ENCODE measurements at places on chromosomes 2 and 18. TPM values are rescaled to one million over a fixed set of nuclear protein-coding genes. Genes with fewer than 3 reads are reported as not detected.

The CKAP2L gene
- total RNA-seq, result 63.3 TPM

- DNase-seq, result no peak
Measured at GRCh38 chr2:200756618-200757321, 54.9 kb upstream of the BZW1 start.

GRCh38 chr18:10516078-10516477 is 9.7 kb upstream of the NAPG start:
- no peak for DNase-seq

The SPATA3 gene
- total RNA-seq, result not detected

The NEU2 gene
- not detected for total RNA-seq

DNA sequence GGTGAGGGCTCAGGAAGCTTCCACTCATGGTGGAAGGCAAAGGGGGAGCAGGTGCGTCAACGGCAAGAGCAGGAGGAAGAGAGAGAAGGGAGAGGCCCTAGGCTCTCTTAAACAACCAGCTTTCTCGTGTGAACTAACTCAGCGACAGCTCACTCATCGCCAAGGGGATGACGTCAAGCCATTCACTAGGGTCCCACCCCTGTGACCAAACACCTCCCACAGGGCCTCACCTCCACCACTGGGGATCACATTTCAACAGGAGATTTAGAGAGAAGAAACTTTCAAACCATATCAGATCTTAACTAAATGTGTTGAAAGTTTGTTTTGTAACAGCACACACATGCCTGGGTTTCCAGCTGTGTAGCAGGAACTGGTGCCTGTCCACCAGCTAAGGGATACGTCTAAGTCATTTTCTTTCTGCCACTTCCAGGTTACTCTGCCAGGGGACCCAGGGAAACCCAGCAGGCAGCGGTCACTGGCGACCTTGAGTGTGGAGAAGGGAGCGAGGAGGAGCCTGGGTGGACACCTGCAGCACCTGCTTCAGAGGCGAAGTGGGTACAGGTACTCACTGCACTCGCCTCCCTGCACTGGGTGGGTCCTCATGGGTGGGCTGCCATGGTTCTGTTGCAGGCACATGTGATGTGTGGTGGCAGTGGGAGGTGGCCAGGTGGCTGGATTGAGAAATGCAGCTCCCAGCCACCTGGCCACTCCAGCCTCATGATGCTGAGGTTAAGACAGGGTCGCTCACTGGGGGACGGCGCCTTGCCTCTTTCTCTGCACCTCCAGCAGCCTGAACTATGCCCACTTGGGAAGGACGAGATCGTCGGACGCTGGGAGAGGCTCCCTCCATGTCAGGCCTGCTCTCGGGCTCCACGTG is 8.4 kb upstream of the GPC1 start:
- DNase-seq, result no peak

The NT5DC4 gene
- total RNA-seq, result not detected

DNA sequence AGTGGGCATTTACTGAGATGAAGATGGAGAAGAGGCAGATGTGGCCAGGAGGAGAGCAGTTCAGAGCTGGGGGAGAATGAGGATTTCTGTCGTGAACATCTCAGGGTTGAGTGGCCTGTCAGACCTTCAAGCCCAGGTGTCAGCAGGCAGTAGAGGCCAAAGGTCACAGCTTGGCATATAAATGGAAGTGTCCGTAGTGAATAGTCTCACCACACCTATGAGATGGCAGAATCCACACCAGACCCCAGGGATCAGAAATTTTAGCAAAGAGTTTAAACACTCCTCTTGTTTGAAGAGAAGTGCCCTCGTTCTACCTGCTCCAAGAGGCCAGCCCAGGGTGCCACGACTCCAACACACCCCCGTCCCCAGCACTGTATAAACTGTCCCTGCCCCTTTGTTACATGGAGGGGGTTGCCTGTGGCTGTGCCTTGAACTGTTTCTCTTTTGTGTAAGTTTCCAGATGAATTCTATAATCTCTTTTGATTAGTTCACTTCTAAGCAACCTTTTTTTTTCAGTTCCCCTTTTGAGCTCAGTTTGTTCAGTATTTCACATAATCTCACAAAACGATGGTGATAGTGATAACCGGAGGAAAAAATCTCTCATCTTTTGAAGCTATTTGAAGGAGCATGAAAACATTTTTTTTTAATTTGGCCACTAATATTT is 69.0 kb upstream of the TTC39C start:
- no peak for DNase-seq

DNA sequence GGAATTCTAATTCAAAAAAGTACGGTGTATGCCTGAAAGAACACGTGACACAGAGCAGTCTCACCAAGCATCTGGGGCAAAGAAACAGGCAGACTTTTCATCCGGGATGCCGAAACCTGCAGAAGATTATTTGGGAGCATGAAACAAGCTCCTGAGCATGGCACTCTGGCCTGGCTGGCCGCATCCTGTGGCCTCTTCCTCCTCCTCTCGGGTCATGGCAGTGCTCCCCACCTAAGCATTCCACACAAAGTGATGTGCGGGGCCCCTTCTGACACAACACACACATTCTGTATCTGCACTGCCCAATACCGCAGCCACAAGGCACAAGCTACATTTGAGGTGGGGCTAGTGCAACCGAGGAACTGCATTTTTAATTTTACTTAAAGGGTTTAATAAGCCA is 380.8 kb downstream of the NBAS start:
- DNase-seq, result no peak

DNA sequence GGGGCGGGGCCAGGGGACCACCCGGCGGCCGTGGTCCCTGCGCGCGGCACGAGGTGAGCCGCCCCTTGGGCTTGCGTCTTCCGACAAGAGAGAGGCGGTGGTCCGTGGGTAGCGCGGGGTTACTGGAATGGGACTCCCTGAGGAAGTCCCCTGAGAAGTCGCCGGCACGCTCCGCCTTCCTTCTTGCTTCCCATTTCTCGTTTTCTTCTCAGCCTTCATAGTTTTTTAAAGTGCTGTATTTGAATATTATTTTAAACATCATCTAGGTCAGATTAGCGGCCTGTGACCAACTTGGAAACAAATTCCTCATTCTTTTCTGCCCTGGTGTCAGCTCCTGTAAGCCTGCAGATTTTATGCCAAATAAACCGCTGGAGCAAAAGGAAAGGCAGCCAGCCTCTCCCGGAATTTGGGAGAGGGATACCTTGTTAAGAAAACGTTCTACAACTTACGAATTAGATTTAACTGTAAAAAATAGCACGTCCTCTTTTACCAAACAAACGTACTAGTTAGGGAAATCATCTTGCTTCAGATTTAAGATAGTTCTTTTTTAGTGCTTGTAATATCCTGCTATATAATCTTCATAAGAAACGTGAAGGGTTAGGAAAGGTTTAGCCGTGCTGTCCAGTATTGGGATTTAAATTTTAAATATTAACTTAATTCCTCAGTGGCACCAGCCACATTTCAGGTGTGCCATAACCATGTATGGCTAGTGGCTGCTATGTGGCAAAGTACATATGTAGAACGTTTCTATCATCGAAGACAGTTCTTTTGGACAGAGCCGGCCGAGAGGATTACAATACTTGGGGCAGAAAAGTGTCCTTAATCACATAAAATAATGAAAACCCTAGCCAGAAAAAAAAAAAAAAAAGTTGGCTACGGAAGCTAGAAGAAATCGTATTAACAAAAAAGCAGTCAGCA is 628 bp upstream of the PTPN2 start:
- no peak for DNase-seq

GRCh38 chr2:186919296-186919695 is 70.3 kb upstream of the ZSWIM2 start:
- no peak for DNase-seq

- DNase-seq, result no peak
Measured at GRCh38 chr18:3870914-3871313, 420.9 kb downstream of the TGIF1 start.

DNA sequence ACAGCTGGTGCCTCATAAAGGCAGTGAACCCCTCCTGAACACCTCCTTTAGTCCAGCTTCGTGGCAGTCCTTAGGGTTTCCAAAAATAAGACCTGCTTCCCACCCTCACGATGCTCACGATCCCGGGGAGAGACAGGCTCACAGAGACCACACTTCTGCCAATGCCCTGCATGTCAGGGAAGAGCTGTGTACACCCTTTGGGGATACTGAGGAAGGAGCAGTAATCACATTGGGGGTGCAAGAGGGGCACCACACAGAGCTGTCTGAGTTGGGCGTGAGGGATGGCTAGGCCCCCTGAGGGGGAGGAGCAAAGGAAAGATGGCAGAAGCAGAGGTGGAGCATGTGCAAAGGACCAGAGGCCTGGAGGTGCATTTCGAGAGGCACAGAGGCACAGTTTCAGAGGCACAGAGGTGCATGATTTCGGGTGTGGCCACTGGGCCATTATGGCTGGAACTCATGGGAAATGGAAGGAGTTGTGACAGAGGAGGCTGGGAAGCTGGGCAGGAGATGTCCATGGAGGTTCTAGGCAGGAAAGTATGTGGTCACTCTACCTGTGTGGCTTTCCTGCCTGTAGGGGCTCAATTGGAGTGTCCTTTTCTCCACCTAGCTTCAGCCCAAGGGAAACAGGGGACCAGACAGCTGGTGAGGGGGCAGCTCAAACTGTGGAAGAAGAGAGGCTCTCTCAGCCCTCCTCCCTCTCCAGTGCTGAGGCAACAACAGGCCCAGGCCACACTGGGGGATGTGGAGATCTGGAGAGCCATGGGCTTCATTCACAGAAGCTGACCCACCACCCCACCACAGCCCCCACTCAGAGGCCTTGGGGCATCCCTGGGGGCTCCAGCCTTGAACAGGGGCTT is 115.9 kb downstream of the CAPN13 start:
- DNase-seq, result no peak

The GPBAR1 gene
- total RNA-seq, result 0.75 TPM

The RGPD6 gene
- total RNA-seq, result 7.8 TPM

DNA sequence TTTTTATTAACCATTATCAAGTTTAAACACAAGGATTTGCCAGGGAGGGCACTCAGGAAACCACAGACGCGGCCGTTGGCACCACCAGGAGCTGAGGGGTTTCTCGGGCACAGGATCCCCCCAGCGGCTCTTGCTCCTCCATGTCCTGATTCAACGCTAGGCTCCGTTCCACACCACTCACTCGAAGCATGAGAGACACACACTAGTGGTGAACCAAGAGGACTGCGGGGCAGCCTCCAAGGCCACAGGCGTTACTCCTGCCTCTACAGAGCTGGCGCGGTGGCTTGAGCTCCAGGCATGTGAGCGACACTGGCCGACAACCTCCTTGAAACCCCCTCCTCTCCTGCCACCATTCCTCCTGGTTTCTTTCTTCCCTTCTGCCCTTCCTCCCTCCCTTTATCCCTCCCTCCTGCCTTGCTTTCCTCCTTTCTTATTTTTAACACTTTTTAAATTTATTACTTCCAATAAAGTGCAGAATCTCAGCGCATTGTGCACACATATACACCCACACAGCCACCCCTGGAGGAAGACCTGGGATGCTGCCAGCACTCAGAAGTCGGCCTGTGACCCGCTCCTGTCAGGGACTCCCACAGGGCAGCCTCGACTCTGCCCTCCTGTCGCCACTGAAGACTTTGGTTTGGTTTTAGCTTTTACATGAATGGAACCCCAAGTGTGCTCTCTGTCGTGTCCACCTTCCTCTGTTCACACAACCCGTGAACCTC is 21.7 kb downstream of the COX7A2L start:
- no peak for DNase-seq

The GRP gene
- not detected for total RNA-seq

- DNase-seq, result no peak
Measured at GRCh38 chr2:236143811-236144210, 24.4 kb downstream of the GBX2 start.

The SLC16A14 gene
- total RNA-seq, result 0.55 TPM

DNA sequence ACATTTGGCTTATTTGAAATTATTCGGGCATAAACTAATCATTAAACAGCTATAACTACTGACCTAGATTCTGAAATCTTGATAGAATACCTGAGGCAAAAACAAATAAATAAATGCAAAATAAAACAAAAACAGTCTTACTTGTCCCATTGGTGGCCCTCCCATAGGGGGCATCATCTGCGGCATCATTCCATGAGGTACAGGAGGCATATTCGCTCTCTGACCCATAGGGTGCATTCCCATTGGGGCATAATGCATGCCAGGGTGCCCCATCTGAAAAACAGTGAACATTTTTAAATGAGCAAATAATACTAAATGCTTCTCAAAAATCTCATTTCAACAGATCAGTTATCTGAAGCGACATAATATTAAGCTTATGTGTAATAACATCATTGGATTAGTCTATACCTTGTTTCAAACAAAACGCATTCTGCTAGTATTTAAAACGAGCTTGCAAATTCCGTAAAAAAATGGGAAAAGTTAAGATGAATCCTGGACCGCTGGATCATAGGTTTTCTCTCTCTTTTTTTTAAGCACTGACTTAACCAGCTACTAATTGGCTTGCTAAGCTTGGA is 1.3 kb downstream of the PRPF40A start:
- DNase-seq, result peak; percentile 33

GRCh38 chr2:110674620-110675555 is 3.0 kb downstream of the BUB1 start:
- peak; percentile 63 for DNase-seq

The MC2R gene
- not detected for total RNA-seq

The USP14 gene
- total RNA-seq, result 63.4 TPM

DNA sequence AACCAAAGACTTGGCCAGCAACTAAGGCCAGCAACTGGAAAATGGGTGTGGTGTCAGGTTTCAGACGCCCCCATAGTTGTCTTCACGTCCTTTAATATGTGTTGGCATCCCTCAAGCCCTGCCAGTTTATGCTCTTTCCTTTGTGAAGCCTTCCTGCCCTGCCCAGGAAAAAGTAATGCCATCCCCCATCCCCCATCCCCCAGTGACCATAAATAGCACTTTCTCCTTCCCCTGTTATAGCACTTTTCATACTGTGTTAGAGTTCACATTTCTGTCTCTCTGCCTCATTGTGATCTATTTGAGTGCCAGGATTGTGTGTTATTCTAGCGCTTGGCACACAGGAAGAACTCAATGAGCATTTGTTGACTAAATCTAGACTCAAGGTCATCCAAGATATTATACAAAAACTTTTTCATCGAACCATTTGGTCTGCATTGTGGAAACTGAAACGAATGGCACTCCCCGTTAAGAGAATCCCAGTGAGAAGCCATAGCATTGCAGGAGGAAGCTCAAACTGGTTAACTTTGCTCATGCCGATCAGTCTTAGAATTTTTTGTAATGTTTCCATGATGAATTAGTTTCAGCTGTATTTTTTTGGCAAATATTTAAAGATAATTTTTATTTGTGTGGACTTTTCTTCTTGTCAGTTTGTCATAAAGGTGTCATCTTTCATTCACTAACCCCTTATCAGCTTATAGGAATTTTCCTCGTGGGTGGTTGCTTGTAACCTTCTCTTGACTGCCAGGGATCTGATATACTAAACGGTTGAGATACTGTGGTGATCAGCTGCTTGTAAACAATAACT is 15.7 kb downstream of the CRIM1 start:
- no peak for DNase-seq

The GPR39 gene
- not detected for total RNA-seq

- DNase-seq, result no peak
Measured at GRCh38 chr2:85564144-85564563, 2.9 kb upstream of the GGCX start.

The AGXT gene
- total RNA-seq, result not detected

DNA sequence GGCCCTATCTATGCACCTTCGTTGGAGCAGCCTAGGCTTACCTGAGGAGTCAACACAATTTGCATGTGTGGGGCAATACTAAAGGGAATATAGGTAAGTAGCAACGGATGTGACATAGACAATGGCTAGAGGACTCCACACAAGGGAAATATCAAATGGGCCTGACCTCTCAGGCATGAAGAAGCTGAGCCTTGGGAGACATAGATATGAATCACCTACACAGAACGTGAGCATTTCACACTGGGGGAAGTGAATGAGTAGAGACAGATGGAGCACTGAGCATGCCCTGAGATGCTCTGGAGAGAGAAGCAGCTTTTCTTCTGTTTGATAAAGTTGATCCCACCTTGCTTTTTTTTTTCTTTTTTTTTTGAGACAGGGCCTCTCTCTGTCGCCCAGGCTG is 97.9 kb downstream of the ATL2 start:
- no peak for DNase-seq

The PROM2 gene
- total RNA-seq, result 0.18 TPM
